ENCODE measurements at places on chromosomes 12 and 14. TPM values are rescaled to one million over a fixed set of nuclear protein-coding genes. Genes with fewer than 3 reads are reported as not detected.
A peak's percentile ranks its signal among the peaks of the same experiment; 100 is the strongest.

- DNase-seq, result no peak
Observed at GRCh38 chr12:3171195-3171591, 94.0 kb downstream of the TSPAN9 start.

GRCh38 chr12:92482599-92482998 is 220.2 kb upstream of the PLEKHG7 start:
- DNase-seq, result no peak

- DNase-seq, result peak; percentile 51
Observed at GRCh38 chr14:29906256-29906870, 21.3 kb downstream of the PRKD1 start.

DNA sequence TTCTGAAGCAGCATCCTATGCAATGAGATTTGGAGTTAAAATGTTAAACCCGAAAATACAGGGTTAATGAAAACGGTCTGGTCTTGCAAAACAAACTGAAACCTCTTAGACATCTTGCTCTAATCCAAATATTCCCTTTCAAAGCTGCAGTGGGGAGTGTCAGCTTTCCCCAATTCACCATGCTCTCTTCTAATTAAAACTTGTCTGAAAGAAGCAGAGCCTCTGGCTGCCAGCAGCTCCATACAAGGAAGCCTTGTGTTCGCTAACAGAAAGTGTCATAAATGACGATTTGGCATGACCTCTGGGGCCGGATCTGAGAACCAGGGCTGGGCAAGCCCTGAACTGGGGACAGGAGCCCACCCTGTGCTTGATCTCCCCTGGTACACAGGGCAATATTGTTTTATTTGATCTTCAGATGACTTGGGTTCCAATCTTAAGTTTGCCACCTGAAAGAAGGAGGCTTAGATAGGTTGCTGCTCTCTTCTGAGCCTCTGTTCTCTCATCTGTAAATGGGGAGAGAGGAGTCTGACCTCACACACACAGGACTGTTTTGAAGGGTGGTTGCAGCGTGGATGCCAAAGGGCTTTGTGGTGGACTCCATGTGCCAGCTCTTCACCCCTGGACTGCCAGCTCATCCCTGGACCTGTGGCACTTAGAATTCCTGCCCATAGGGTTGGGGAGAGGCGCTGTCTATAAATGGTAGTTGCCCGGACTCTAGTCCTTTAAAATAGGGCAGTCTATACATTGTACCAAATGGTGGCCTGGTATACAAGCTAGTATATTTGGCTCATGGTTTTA is 7.8 kb downstream of the KMT5A start:
- peak; percentile 49 for DNase-seq

DNA sequence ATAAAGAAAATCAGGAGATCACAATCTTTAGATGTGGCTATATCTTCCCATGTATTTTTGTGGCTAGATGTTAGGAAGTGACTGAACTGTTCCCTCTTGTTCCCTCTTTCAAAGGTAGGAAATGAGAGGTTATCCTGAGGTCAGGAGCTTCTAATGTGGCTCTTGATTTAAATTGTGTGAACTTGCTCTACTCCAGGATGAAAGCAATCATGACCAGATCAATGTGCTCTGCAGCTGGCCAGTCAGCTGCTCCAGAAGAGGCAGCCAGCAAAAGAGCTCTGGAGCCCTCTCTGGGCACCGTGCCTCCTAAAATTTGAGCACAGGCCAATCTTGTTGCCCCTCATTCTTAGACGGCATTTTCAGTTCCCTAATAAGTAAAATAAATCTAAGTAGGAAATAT is 32.0 kb downstream of the CDK17 start:
- DNase-seq, result peak; percentile 53

- DNase-seq, result no peak
Observed at GRCh38 chr12:51932218-51933076, 19.1 kb upstream of the ACVR1B start.

DNA sequence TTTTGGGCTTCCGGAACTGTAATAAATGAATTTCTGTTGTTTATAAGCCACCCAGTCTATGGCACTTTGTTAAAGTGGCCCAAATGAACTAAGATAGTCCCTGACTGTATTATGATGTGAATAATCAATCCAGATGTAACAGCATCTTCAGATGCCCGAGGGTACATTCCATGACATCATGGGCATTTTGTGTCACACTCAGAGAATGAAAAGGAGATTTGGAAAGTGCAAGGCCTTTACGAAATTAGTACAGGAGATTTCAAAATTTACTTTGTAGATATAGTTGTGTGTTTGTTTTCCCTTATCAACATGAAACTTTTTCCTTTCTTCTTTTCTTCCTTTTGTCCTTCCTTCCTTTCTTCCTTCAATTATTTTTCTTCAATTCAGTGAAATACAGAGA is 54.2 kb upstream of the AMIGO2 start:
- no peak for DNase-seq

DNA sequence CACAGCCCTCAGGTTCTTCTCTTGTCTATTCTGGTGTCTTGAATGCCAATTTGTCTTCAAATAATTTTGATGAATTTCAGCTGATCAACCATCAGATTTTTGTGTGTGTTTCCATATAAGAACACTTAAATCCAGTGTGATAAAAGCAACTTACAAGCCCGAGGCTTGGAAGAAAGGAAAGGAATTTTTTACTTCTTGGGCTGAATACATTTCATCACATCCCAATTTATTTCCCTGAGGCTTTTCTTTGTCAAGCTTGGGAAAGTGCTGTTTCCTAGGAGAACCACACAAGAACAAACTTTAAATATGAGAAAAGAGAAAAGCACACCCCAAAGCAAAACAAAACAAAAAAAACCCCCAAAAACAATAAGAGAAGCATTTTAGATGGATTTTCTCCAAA is 26.6 kb downstream of the GPRC5D start:
- DNase-seq, result no peak

GRCh38 chr12:49288412-49288853 is 6.5 kb upstream of the PRPH start:
- DNase-seq, result peak; percentile 57

- DNase-seq, result peak; percentile 82
Observed at GRCh38 chr12:69898236-69898635, 73.2 kb downstream of the MYRFL start.

GRCh38 chr14:63928744-63929174 is 76.0 kb downstream of the SYNE2 start:
- no peak for DNase-seq

- DNase-seq, result no peak
Observed at GRCh38 chr12:94948232-94948810, 55.2 kb downstream of the NDUFA12 start.

GRCh38 chr12:116916122-116916521 is 5.4 kb downstream of the FBXW8 start:
- peak; percentile 39 for DNase-seq

- no peak for DNase-seq
Observed at GRCh38 chr12:123149088-123149487, 1.8 kb downstream of the PITPNM2 start.

DNA sequence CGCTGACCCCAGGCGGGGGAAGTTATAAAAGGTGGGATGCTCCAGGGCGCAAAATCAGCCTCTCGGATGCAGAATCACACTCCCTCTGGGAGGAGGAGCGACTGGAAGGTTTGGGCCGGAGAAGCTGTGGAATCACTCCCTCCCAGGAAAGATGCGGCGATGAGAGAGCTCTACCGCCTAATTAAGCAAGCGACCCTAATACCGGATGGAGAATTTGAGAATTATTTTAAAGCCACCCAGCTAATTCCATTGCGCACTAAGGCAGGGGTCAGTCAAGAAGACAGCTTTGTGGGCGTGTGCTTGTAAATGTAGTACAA is 1.9 kb downstream of the COL2A1 start:
- DNase-seq, result no peak

DNA sequence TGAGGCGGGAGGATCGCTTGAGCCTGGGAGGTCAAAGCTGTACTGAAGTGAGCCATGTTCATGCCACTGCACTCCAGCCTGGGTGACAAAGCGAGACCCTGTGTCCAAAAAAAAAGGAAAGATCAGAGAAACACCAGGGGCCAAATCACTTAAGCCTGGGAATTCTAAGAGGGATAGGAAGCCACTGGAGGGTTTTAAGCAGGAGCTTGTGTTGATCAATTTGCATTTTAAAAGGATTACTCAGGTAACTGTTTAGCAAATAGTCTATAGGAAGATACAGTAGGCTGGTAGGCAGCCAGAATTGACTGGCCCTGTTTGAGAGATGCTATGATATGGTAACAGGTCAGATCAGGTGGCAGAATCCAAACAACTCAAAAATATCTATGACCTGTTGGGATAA is 162.7 kb downstream of the SPTSSA start:
- no peak for DNase-seq

- DNase-seq, result no peak
Observed at GRCh38 chr12:3417113-3417512, 73.9 kb upstream of the PRMT8 start.

DNA sequence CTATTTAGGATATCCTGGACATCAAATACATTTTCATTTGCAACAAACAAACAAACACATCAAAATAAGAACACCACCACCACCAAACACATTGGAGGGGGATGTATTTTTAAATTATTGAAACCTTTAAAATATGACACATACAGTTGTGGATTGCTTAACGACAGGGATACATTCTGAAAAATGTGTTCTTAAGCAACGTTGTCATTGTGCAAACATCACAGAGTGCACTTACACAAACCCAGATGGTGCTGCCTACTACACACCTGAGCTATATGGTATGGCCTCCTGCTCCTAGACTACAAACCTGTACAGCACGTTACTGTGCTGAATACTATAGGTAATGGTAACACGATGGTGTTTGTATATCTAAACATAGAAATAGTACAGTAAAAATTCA is 19.4 kb downstream of the PYGL start:
- DNase-seq, result no peak

GRCh38 chr12:69123919-69124638 is 115.3 kb upstream of the CPSF6 start:
- DNase-seq, result no peak

GRCh38 chr12:101490286-101490920 is 15.3 kb downstream of the SPIC start:
- peak; percentile 23 for DNase-seq

GRCh38 chr12:95601091-95601961 is 50.0 kb upstream of the USP44 start:
- DNase-seq, result peak; percentile 75

- peak; percentile 98 for DNase-seq
Observed at GRCh38 chr12:93785249-93786010, 108.3 kb downstream of the CRADD start.

DNA sequence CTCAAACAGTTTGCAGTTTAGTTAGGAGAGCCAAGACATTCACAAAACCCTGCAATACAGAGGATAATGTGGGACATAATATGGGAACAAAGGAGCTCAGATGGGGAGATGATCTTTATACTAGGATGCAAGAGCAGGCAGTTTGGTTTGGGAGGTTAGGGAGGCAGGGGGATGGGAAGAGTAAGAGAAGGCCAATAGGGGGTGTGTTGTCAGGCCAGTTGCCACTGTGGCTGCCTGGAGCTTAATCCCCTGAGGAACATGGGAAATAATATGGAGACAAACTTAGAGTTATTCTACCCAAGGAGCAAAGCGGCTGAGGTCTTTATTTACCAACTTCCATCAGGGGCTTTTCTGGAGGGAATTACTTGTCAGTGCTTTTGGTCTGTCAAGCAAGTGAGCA is 10.0 kb upstream of the CSRP2 start:
- no peak for DNase-seq

- no peak for DNase-seq
Observed at GRCh38 chr12:21962236-21962635, 21.0 kb upstream of the ABCC9 start.

Gene PAH
- not detected for total RNA-seq

Gene TAS2R19
- total RNA-seq, result 1.9 TPM

Gene AMDHD1
- total RNA-seq, result 0.17 TPM

Gene ST8SIA1
- total RNA-seq, result 0.86 TPM

Gene C12orf56
- total RNA-seq, result 1.1 TPM

Gene RNASE9
- total RNA-seq, result not detected

Gene GPD1
- 0.17 TPM for total RNA-seq

Gene ANKRD33
- not detected for total RNA-seq

Gene HCAR2
- not detected for total RNA-seq

Gene TMTC1
- 111 TPM for total RNA-seq

Gene NGB
- total RNA-seq, result not detected

Gene ADGRD1
- total RNA-seq, result not detected

Gene GNB3
- 2.6 TPM for total RNA-seq

Gene MYO1H
- not detected for total RNA-seq

Gene ASB2
- total RNA-seq, result not detected

Gene BCL11B
- not detected for total RNA-seq

Gene FGF23
- total RNA-seq, result not detected

Data from LHCN-M2 (cell line).